Breast epithelium (tissue), 4 donors: ENCODE measurements at places on chromosomes 3 and 15. TPM values are rescaled to one million over a fixed set of nuclear protein-coding genes. Genes with fewer than 3 reads are reported as not detected.
A peak's percentile ranks its signal among the peaks of the same experiment; 100 is the strongest.

DNA sequence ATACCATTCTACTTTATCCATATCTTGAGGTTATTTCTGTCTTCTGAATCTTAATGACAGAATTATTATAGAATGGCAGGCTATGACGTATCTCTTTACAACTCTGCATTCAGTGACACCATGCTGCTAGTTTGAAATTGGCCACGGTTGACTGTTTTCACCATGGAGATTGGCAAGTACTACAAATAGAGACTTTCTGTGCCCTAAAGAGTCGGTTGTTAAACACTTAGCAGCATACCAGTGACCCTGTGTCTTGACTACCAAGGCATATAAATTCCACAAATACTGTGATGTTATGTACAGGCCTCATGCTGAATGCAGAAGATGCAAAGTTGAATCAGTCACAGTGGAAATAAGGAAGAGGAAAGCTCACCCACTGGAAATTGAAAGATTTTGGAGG lies 67.0 kb upstream of the CADPS start:
- no peaks in the 10 kb centered on the region for H3K27me3 ChIP-seq
- no peaks in the 10 kb centered on the region for H3K36me3 ChIP-seq
- no peaks in the 10 kb centered on the region for H3K4me1 ChIP-seq
- no peak for DNase-seq
- H3K4me3 ChIP-seq: no peak overlapping the region
- H3K27ac ChIP-seq: no peak overlapping the region

GRCh38 chr3:113268942-113269341 lies 57.6 kb downstream of the BOC start:
- no peaks in the 10 kb centered on the region for H3K36me3 ChIP-seq
- no peak for DNase-seq
- peak overlapping the region; percentile 45 for H3K27ac ChIP-seq
- H3K4me1 ChIP-seq: no peaks in the 10 kb centered on the region

GRCh38 chr3:13966302-13966701 lies 86.4 kb upstream of the WNT7A start:
- no peak for DNase-seq
- H3K27me3 ChIP-seq: no peaks in the 10 kb centered on the region
- H3K4me1 ChIP-seq: no peaks in the 10 kb centered on the region
- H3K4me3 ChIP-seq: no peak overlapping the region

- no peaks in the 10 kb centered on the region for H3K36me3 ChIP-seq
- DNase-seq: no peak
- H3K4me3 ChIP-seq: no peak overlapping the region
- H3K27ac ChIP-seq: no peak overlapping the region
Observed at GRCh38 chr3:59528251-59528650, 478.4 kb upstream of the CFAP20DC start.

- no peaks in the 10 kb centered on the region for H3K27me3 ChIP-seq
- H3K4me3 ChIP-seq: no peak overlapping the region
- no peaks in the 10 kb centered on the region for H3K36me3 ChIP-seq
- no peak for DNase-seq
- no peak overlapping the region for H3K27ac ChIP-seq
- no peaks in the 10 kb centered on the region for H3K4me1 ChIP-seq
Observed at GRCh38 chr15:80572337-80572736, 122.8 kb upstream of the ABHD17C start.

DNA sequence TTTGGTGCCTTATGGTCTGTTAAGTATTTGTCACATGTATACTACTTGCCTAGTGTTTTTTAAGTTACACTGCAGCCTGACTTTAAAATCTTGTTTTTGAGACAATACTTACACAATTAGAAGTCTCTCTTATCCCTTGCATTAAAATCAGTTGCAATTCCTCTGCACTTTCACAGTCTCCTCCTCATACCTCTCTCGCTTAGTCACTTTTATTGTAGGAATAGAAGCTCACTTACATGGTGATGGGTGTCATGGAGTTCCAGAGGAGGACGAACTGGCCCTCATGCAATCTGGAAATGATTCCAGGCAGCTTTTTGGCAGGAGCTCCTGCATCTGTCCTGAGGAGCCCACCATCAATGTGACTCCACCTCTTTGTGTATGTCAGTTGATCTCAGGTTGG lies 238.4 kb upstream of the TBC1D5 start:
- H3K4me3 ChIP-seq: no peak overlapping the region
- H3K36me3 ChIP-seq: no peaks in the 10 kb centered on the region
- DNase-seq: no peak
- no peaks in the 10 kb centered on the region for H3K27me3 ChIP-seq
- no peaks in the 10 kb centered on the region for H3K4me1 ChIP-seq

GRCh38 chr3:45475145-45475544 lies 86.8 kb downstream of the LARS2 start:
- no peaks in the 10 kb centered on the region for H3K4me1 ChIP-seq
- H3K27me3 ChIP-seq: no peaks in the 10 kb centered on the region
- H3K27ac ChIP-seq: no peak overlapping the region
- H3K4me3 ChIP-seq: no peak overlapping the region
- H3K36me3 ChIP-seq: no peaks in the 10 kb centered on the region
- no peak for DNase-seq

CCDC13 gene
- 2.9 TPM for total RNA-seq

STRIT1 gene
- not detected for total RNA-seq
